Heart left ventricle (tissue), 16 donors: ENCODE measurements at places on chromosomes 6 and 20. TPM values are rescaled to one million over a fixed set of nuclear protein-coding genes. Genes with fewer than 3 reads are reported as not detected.

The GABBR1 gene
- total RNA-seq = 22.7 TPM

DNA sequence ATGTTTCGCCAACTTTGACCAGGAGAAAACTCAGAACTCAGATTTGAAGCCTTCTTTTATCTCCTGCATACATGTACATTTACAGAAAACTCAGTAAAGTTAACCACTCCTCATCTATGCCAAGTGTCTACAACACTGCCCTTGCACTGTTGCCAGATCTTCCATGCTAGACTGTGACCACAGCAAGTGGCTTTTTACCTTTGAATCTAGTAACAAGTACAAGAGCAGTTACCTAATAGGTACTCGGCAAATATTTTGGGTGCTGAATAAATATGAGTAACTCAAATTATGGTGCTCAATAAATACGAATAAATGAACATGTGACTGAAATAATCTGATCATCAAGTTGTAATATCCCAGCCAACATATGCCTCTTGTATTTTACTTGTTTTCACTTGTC is 184.9 kb downstream of the EYA4 start:
- DNase-seq = no peak

DNA sequence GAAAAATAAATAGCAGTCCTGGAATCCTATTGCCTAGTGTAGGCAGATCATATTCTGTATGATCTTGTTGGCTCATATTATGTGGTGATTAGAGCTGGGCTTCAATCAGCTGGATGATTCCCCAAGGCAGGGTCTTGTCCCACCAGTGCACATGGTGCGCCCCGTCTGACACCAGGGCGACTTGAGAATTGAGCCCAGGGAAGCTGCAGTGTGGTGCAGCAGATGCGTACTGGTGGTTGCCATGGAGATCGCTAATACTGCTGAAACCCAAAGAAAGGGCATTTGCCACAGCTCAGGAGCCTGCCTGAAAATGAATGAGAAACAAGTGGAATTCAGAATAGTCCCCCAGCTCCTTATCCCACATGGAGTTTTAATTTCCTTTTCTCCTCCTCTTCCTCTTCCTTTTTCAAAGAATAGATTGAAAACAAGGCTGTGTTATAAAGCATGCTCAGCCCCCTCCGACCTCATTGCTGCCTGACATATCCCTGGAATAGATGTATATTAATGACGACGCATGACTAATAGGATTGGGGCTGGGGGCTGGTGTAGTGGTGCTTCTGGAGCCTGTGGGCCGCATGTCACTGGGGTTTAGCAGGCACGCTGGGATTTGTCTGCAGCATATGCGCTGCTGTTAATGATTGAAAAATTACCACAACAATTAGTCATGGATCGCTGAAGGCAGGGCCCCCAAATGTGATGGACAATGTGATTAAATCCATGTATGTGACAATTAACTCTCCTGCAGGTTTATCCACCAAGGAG is 210.5 kb downstream of the FARS2 start:
- no peak for DNase-seq

The MCHR2 gene
- not detected for total RNA-seq

The KHDC1 gene
- 1.1 TPM for total RNA-seq

DNA sequence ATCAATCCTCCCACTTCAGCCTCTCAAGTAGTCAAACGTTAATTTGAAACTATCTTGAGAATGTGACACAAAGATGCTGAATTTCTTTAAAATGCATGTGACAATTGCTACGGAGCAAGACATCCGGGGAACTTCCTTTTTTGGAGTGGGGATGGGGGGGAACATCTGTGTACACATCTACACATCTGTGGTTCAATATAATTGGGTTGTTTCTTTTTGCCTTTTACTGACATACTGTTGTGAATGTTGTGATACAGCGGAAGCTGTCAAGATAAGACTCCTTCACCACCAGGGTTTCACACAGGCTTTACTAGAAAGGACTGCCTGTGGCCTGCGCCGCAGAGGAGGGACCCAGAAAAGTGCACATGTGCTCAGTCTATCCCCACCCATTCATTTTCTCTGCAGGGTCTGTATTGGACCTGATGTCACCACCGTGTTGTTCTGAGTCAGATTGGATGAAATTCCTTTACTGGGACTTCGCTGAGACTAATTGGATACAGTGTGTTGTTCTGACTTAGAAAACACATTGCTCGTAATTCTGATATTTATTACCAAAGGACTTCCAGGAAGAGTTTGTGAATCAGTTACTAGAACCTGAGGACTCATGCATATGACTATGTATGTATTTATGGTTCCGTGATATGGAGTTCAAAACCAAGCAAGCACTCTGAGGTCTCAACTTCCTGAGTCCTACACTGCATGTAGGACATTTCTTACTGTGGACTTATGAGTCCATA is 98.7 kb upstream of the SGK1 start:
- no peak for DNase-seq

The CCN6 gene
- total RNA-seq = not detected

DNA sequence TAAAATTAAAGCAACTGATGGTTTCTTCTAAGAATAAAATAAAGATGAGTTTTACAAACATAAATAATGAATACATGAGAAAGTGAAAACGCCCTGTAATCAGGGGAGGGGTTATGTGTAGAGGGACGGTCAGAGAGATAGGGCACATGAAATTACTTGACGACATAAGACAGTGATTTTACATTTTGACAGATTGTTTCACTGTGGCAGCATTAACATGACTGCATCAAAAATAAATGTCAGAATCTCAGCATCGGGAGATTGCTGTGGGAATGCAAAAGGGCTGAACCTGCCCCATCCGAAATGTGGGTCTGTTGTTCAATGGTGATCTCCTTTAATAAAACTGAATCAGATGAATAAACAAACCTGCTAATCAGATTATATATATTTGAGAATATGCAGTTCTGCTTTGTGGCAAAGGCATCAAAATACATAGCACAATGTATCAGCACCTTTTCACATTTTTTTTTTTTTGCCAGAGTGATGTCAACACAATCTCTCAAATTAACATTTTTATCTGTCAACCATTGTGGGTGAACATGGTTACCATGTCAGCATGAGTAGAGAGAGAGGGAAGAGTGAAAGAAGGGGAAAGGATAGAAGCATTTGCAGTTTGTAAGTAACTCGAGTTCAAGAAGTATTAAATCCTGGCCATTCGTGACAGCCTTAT is 177.1 kb upstream of the MAN1A1 start:
- no peak for DNase-seq

GRCh38 chr6:129211626-129212025 is 328.7 kb downstream of the LAMA2 start:
- DNase-seq = no peak

The POPDC3 gene
- 29.3 TPM for total RNA-seq

The SPTLC3 gene
- total RNA-seq = 15.4 TPM
